ENCODE measurements at places on chromosomes 6 and 20.

DNA sequence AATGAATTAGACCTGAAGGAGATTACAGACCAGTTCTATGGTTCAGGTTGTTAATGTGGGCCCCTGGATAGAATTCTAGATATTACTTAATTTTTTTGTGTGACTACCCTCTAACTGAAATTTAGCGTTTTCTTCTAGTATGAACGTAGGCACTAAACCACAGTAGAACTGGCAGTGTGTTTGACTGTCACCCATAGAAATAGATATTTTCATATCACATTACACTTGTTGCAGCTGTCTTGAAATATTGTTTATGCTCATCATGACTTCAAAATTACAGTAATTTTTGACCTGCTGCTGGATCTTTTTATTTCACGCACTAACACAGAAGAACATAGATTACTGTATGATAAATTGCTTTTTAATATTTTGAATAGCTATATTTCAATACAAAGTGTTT lies 31.6 kb downstream of the E2F3 start:
- DNase-seq, result no peak

GRCh38 chr6:155079985-155080452 lies 84.9 kb downstream of the TIAM2 start:
- no peak for DNase-seq

GRCh38 chr20:63861365-63861934 lies at the start of gene ABHD16B:
Gene ABHD16B (plus strand): TSS chr20:63861498. CDS start chr20:63861541, 43 bp downstream.
- DNase-seq, result no peak

- no peak for DNase-seq
Observed at GRCh38 chr20:20399531-20400500, 31.9 kb downstream of the INSM1 start.

GRCh38 chr6:140744659-140745320 lies 1370.3 kb upstream of the CITED2 start:
- no peak for DNase-seq

- DNase-seq, result no peak
Observed at GRCh38 chr20:48850257-48850976, 22.6 kb upstream of the PREX1 start.

GRCh38 chr6:38306931-38307330 lies 332.8 kb downstream of the BTBD9 start:
- DNase-seq, result no peak

DNA sequence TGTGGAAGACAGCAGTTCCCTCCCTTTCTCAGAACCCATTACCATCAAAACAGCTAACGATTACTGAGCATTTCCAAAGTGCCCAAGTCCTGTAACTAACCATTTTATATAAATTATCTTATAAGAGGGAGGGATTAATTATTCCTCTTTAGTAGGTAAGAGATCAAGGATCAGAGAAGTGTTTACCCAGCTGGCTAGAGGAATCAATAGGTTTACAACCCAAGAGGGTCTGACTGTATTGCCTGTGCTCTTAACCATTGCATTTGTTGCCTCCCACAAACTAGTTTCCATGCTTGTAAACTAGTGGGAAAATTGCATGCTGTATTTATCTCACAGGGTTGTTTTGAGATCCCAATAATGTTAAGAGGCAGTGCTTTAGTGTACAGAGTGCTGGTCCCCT lies 3.7 kb upstream of the DBNDD2 start:
- DNase-seq, result no peak
